ENCODE measurements at places on chromosomes 13 and 19.

- DNase-seq: no peak
Measured at GRCh38 chr13:39835253-39835652, 179.8 kb downstream of the COG6 start.

- no peak for DNase-seq
Measured at GRCh38 chr19:532561-533363, 1.2 kb downstream of the CDC34 start.

DNA sequence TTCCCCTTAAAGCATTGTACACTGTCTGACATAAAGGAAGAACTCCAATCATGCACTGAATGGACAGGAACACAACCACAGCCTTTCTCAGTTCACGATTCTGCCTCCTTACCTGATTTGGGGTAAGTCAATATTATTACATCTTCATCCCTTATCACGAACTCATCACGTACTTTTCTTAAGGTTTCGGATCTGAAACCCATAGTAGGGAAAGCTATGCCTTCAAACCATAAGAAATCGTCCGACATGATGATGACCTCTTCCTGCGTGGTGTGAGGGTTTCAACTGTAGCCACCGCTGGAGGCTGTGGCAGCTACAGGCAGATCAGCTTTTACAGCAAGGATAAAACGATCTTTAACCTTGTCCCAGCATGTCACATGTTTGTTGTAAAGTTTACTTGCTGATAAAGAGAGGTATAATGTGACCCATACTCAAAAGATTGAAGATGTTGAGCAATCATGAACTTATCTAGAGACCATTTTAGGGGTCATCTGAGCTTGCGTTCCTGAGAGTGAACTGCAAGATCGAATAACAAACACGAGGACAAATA lies at the start of gene SULT2A1:
SULT2A1 (minus strand) TSS at position 306 of the 550 bp plus-strand sequence; CDS start at position 248, 58 bp downstream.
- no peak for DNase-seq

GRCh38 chr19:46621191-46622117 lies 3.4 kb downstream of the PTGIR start:
- no peak for DNase-seq

DNA sequence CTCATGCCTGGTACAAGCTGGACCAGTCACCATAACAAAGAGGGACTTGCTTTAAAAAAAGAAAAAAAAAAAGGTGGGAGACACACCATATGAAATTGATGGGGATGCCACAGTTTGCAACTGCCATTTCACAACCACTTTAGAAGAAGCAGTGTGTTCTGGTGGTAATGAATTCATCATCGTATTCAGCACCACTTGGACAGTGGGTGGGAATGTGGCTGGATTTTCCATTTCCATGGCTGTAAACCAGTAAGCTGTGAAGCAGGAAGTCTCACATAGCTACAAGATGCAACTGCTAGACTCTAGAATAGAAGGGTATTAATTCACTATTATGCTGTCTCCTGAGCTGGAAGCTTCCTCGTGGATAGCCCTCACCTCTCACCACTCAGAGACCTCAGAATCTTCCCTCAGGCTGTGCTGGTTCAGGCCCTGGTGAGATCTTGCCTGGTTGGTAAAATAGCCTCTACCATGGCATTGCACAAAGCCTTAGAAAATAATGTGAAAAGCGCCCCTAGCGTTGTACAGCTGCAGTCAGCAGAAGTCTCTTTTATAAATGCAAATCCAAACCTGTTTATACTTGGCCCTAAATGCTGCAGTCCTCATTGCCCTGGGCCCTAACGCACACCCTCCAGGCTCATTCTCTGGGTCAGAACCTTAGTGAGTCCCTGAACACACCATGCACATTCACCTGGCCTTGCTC lies 150.7 kb downstream of the KCTD15 start:
- DNase-seq: no peak

- no peak for DNase-seq
Measured at GRCh38 chr19:40754611-40755247, 3.7 kb downstream of the SNRPA start.

- no peak for DNase-seq
Measured at GRCh38 chr13:68232351-68233130, 1002.4 kb upstream of the PCDH9 start.

DNA sequence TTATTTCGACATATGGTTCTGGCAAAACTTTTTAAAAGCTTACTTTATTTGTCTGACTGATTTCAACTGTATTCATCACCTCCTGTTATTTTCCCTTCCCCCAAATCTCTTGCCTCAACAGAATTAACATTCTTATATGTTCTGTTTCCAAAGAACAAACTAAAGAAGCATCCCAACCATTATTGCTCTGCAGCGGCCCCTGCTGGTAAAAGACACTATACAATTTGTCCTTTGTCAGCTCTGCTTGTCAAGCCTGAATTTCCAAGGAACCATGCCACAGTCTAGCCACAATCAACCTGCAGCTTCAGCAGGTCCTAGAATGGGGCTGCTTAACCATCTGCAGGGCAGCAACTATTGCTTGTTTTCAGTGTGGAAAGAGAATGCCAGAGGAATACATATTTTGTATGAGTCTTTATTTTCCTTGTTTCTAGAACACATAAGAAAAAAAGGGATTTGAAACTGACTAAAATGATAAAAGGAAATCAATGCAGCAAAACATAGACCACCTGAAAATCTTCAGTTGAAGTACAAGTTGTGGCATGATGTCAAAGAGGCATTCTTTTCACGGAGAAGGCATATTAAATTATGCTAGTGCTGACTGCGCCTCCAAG lies 845.3 kb downstream of the DIAPH3 start:
- no peak for DNase-seq

- DNase-seq: no peak
Measured at GRCh38 chr13:44806826-44807225, 182.4 kb downstream of the NUFIP1 start.

DNA sequence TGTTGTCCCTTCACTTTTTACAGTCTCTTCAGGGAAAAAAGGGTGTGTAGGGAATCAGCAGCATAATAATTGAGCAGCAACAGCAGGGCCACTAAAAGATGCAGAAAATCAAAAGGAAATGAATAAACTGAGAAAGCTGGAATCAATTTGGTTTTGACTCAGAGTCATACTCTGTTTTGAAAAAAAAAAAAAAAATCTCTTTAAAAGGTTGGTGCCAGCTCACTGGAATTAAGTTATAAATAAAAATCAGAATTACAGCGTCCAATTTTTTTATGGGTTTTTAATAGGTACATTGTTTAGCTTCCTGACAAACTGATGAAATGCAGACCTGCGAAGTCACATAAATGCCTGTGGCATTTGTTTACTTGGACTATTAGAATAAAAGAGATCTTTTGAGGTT lies 231.9 kb downstream of the COG6 start:
- no peak for DNase-seq

DNA sequence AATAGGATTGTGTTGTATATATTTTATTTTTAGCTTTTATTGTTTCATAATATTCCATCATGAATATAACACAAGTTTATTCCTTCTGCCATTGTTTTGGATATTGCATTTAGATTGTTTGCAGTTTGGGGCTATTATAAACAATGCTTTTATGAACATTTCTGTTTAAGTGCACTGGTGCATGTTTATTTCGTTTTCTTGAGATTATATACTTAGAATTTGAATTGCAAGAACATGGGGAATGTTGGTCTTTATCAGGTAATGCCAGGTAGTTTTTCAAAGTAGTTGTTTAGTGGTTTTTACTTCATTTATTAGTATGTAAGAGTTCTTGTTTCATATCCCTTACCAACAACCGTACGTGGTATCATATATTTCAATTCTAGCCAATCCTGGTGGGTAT lies 4.3 kb downstream of the LSM14A start:
- DNase-seq: no peak

GRCh38 chr13:105847527-105848291 lies 687.8 kb downstream of the EFNB2 start:
- no peak for DNase-seq

DNA sequence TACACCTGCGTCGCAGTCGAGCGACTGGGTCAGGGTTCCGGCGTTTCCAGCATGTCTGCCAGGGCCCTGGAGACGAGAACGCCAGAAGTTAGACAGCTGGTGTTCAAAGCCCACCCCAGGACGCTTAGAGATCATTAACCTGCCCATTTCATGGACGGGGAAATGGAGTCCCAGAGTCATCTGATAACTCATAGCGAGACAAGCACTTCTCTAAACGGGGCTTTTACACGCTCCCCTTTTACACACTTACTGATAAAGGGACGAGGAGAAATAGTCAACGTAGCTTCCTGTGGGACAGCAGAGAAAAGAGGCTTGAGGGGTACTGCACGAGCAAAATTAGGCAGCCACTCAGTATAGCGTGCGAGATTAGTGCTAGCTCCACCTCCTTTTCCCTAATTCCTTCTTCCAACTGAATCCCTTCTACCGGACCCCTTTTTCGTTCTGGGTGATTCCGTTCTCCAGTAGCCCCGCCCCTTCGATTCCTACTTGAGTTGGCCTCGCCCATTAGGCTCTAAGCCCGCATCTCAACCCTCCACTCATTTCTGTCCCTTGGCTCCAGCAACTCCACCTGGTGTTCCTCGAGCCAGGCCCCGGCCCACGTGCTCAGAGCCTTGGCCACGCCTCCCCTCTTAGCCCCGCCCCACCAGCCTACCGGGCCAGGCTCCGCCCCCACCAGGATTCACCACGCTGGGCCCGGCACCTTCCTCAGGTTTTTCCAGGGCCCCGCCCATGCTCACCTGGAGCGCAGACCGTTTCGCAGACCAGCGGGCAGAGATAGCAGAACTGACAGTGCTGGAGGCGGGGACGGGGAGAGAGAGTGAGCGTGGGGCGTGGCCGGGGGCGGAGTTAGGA lies 3.7 kb downstream of the HRC start:
- no peak for DNase-seq

GRCh38 chr19:45150751-45151281 lies 10.0 kb downstream of the NKPD1 start:
- DNase-seq: no peak

- DNase-seq: no peak
Measured at GRCh38 chr13:105846923-105847322, 688.5 kb downstream of the EFNB2 start.

- no peak for DNase-seq
Measured at GRCh38 chr13:22855926-22856325, 324.9 kb upstream of the SGCG start.

DNA sequence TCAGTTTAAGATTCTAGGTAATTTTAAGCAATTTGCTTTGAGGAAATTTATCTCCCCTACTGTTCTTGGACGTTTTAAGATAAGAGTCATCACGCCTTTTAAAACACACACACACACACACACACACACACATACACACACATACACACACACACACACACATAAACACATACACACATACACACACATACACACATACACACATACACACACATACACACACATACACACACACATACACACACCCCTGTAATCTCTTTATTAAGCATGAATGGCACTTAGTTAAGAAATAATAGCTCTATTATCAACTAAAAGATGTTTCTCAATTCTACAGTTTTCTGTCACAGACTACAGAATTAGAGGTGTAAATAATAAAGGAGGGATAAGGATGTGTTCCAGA lies 49.2 kb downstream of the EFNB2 start:
- DNase-seq: no peak

GRCh38 chr19:18539372-18539771 lies 4.0 kb downstream of the FKBP8 start:
- DNase-seq: no peak

DNA sequence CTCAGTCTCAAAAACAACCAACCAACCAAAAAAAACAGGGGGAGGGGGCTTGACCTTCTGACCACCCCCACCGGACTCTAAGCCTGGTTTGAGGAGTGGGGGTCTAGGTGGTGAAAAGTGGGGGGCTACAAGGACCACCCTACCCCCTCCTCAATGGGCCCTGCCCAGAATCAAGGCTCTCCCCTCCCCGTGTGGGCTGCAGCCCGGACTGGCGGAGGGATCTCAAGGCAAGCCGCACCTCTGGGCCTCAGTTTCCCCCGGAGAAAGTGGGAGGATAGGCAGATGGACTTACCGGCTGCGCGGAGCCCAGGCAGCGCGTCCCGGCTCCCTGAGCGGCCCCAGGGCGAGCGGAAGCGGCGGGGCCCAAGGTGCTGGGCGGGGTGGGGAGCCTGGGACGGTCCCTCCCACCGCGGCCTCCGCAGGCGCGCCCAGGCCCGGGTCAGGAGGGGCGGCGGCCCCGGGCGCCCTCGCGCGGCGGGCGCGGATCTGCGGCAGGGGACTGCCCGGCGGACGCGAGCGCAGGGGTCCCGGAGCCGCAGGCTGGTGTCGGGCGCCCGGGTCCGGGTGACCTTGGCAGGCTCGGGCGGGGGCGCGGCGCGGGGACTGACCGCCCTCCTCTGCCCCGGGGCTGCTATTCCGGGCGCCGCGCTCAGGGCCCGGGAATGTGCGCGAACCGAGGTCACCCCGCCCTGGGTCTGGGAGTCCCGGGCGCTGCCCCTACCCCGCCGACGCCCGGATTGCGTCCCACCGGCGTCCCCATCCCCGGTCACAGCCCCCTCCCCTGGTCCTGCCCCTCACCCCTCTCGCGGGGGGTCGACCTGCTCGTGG lies at the start of gene ADAMTSL5:
ADAMTSL5 (minus strand) TSS at position 349 of the 828 bp plus-strand sequence. CDS start 2,076 bp downstream, outside the sequence.
- no peak for DNase-seq

GRCh38 chr19:38870612-38871011 lies 7.5 kb downstream of the RINL start:
- DNase-seq: no peak

GRCh38 chr19:56987184-56987583 lies 132.6 kb upstream of the USP29 start:
- no peak for DNase-seq

GRCh38 chr13:107994137-107994536 lies 221.2 kb downstream of the LIG4 start:
- no peak for DNase-seq

GRCh38 chr13:112127564-112128330 lies 60.8 kb downstream of the SOX1 start:
- DNase-seq: no peak

DNA sequence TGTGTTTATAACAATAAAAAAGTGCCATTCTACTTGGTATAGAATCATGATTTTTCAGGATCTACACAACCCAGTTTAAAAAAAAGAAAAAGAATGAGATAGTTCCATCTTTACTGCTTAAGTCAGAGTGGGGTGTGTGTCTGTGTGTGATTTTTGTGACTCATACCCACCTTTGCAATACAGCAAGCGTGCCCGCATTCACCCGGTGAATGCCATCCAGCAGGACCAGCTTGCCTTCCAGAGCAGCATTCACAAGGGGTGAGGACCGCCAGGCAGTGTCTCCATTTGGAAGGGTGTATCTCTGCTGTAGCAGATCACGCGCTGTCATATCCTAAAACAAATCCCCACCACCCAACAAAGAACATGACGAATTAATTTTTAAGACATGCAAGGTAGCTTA lies 127.7 kb downstream of the VWA8 start:
- DNase-seq: no peak

DNA sequence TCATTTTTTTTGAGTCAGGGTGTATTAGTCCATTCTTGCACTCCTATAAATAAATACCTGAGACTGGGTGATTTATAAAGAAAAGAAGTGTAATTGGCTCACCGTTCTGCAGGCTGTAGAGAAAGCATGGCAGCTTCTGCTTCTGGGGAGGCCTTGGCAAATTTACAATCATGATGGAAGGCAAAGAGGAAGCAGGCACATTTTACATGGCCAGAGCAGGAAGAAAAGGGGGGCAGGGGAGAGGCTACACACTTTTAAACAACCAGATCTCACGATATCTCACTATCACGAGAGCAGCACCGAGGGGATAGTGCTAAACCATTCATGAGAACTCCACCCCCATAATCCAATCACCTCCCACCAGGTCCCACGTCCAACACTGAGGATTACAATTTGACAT lies 44.5 kb upstream of the MIR17HG start:
- DNase-seq: no peak

All from esophagus squamous epithelium (tissue), 5 donors.